Hematopoietic multipotent progenitor cell treated with erythropoietin and hydrocortisone succinate and interleukin-3 and kit ligand, for 8 days (in vitro differentiated cells): ENCODE measurements at places on chromosomes 4 and X.

GRCh38 chr4:108917255-108917654, 154.4 kb upstream of the ETNPPL start:
- no peak for DNase-seq

GRCh38 chrX:46837558-46838485, 979 bp downstream of the RP2 start:
- peak; percentile 38 for DNase-seq

- DNase-seq: peak; percentile 82
Measured at GRCh38 chr4:128358231-128358912, 70.8 kb upstream of the PGRMC2 start.

- DNase-seq: no peak
Measured at GRCh38 chrX:107725761-107726555, 49.6 kb downstream of the TSC22D3 start.

GRCh38 chrX:107482046-107482445, 32.6 kb downstream of the FRMPD3 start:
- no peak for DNase-seq

DNA sequence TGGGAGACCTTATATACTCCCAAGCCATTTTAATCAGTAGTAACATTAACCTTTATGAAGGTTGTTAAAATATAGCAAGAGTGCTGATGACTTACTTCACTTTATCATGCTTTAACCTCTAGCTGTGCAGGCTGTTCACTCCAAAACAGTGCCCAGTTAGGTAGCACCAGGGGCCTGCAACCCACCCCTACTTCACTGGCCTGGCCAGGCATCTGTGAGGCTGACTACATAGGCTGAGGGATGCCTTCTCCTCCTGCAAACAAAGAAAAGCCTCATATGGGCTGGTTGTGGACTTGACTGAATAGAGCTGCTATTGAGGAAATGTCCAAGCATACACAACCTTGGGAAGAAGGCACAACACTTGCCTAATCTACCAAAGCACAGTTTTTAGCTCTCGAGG, 172.8 kb downstream of the SHROOM3 start:
- DNase-seq: no peak

GRCh38 chr4:113173793-113174264, 124.4 kb downstream of the ANK2 start:
- DNase-seq: no peak

GRCh38 chr4:6472387-6473263, at the start of gene PPP2R2C:
PPP2R2C (minus strand) TSS chr4:6472614; CDS start chr4:6472229, 385 bp downstream.
- no peak for DNase-seq

GRCh38 chr4:156182269-156182668, 228.6 kb upstream of the CTSO start:
- no peak for DNase-seq

DNA sequence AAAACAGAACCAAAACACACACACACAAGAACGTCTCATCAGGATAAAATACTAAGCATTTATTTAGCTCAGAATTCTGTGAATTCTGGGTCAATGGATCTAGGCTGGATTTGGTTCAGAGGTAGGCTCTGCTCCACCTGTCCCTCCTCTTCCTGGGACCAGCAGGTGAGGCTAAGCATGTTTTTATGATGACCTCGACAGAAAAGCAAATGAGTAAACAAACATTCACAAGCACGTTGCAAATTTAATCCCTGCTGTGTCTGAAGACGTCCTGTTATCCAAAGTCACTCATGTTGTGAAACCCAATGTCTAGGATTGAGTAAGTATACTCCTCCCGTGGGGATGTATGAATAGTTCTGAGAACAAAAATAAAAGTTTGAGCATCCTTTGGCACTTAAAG, 371.4 kb upstream of the TECRL start:
- no peak for DNase-seq

DNA sequence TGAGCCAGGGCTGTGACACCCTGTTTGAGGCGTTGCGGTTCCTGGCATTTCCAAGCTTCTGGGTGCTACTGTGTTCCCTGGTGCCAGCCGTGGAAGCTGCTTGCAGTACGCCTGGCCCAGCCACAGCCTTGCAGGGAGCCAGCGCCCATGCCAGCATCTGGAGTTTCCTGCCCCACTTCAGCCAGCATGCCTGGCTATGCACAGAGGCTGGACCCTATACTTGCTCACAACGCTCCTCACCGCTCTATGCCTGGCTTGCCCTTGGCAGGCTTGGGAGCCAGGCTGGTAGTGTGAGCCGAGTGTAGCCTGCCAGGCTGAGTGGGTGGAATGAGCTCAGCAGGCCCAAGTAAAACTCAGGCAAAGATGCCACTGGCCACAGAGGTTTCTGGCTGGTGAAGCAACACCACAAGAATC, 22.4 kb downstream of the PRRG1 start:
- DNase-seq: no peak

GRCh38 chr4:23153076-23153475, 460.3 kb downstream of the GBA3 start:
- DNase-seq: no peak
